C1 segment of cervical spinal cord (tissue), 14 donors: ENCODE measurements at places on chromosomes 7 and 10.
A peak's percentile ranks its signal among the peaks of the same experiment; 100 is the strongest.

DNA sequence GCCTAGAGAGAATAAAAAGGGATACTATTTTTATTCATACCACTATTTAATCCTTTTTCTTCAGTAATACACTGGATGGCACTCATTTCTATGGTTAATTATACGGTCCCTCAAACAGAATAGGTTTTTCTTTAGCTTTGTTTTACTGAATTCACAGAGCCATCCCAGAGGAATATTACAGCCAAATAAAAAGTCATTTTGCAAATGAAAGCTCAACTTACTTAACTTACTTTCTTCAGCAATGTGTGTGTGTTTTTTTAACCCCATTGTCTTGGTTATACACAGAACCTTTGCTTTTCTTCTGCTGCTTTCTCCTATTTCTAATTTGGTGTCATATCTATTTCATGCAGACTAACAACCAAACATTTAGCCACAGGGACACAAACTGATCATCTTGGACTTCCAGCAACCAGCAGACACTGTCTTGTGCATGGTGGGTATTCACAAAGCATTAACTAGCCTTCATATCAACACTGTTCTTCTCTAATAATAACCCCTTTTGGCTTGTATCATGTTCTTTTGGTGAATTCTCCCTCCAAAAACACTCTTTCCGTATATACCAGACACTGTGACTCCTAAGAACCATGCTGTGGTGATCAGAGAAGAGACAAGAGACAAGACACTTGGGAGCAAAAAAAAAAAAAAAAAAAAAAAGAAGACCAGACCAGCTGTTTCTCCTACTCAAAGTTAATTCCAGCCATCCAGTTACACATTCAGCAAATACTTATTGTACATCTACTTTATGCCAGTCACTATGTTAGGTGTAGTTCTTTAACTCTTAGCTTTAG is 40.4 kb downstream of the PIP4K2A start:
- no peak for DNase-seq

- no peak for DNase-seq
Observed at GRCh38 chr7:159115601-159116501, 28.8 kb downstream of the VIPR2 start.

DNA sequence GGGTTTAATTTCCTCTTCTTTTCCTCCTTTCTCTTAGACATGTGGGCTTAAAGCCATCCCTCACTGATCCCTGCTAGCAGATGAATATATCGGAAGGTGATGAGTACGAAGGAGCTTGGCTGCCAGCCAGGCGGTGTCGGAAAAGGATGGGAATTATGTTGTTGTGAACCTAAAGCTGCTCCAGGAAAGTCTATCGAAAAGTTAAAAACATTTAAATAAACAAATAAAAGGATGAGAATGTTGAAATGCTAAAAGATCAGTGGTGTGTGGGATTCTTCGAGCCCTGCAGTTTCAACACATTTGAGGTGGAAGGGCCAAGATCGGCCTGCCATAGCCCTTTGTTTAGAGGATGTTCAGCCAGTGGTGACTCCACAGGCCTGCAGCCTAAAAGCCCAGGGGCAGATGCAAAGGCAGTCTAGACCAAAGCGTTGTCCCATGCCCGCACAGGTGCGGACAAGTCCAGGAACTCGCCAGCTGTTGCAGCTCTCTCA is 107.9 kb downstream of the JCAD start:
- no peak for DNase-seq

DNA sequence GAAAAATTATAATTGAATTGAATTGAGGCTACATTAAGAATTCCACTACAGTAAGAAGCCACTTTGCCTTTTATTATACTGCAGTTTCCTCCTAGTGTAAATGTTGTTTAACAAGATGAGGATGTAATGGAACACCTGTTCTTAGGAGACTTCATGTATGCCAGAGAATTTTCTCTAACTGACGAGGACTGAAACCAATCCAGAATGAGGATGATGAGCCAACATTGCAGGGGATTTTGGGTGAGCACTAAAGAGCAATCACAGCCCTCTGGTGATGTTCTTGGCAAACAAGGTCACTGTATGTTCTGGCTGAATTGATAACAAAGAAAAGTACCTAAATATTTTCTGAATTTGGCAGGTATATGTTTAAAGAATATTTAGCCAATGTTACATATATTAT is 60.9 kb downstream of the RELN start:
- DNase-seq: no peak

GRCh38 chr7:152402384-152403250 is 33.2 kb downstream of the KMT2C start:
- no peak for DNase-seq

DNA sequence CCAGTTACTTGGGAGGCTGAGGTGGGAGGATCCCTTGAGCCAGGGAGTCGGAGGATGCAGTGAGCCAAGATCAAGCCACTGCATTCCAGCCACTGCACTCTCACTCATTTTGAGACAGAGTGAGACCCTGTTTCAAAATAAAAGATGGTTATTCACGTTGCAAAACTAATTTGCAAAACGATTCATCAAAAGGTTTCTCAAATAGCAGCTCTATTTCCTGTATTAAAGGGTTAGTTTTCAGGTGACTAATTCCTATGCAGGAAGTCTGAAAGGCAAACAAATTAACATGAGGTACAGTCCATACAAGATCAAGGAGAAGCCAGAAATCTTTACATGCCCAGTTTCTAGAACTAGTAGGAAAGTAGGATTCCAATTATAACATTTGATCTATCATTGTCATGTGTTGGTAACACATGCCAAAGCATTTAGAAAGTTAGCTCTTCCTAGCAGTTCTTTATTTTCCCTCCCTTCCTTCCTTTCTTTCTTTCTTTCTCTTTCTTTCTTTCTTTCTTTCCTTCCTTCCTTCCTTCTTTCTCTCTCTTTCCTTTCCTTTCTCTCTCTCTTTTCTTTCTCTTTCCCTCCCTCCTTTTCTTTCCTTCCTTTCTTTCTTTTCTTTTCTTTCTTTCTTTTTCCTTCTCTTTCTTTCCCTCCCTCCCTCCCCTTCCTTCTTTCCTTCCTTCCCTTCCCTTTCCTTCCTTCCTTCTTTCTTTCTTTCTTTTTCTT is 49.3 kb downstream of the DENND2A start:
- no peak for DNase-seq

DNA sequence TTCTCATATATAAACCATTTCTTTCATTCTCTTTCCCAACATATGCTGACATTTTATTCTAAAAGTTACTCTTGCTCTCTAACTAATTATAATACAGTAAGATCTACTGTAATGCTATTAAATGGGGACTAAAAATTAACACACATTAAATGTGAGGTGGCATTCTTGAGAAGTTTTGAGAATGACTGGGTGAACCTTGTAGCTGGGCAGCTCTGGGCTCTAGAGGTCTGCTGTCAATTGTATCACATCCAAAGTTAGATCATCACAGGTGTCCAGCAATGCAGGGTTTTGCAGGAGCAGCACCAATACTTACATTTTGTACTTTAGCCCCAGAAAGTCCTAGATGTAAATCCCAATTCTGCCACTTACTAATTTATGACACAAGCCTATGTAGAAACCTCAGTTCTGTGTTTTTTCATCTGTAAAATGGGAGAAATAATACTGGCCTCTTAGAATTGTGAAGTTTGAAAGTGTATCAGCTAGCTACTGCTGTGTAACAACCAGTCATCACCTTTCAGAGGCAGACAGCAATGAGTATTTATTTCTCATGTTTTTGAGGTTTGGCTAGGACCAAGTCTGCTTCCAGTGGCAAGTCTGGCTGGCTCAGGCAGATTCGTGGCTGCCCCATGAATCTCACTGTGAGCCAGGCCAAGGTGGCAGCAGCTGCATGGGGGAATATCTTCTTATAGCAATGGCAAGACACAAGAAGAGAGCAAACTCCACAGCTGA is 79.6 kb upstream of the EMX2 start:
- no peak for DNase-seq

DNA sequence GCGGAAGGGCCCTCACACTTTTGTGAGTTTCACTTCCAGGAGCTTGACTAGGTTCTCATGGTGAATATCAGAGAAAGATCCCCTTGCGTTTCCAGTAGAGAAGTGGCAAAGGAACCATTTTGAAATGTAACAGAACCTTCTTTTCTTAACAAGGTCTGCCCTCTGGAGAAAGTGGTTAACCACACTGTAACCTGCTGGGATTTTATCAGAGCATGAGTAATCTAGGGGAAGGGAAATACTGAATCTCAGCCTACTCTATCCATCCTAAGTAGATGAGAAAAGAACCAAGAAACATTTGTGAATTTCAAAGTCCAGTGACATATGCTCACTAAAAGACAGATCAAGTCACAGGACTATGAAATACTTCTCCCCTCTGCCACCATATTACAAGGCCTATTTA is 235.5 kb downstream of the ZEB1 start:
- no peak for DNase-seq

DNA sequence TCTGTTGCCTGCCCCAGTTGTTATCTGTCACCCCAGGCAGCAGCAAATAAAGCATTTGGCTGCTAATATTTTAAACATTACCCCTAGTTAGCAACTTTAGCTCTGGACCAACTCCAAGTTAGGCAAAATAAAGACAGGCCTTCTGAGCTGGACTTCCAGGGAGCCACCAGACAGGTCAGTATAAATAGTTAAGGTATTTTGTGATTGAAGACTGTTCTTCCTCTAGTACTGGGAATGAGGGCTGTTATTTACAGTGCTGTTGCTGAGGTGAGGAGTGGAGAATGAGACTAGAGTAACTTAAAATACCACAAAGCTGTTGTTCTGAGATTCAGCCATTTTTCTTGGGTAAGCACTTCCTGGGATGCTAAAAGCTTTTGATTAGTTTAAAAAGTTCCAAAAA is 40.1 kb downstream of the ZNF518A start:
- no peak for DNase-seq

DNA sequence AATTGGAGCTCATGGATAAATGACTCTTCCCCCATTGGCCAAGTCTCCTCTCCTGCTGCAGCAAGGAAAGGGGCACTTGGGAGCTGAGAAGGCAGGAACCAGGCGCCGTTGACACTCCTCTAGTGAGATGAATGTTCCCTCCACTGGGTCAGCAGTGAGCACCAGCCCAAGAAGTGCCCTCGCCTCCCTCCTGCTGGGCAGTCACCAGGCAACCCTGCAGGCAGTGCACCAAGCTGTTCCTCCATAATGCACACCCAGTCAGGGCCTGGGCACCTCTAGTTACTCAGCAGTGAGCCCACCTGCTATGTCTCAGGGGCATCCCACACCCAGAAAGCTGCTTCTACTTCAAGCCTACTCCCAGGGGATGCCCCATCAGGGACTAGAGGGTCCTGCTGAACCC is 84.3 kb downstream of the KCNMA1 start:
- no peak for DNase-seq

- DNase-seq: no peak
Observed at GRCh38 chr10:106515206-106515790, 649.2 kb downstream of the SORCS1 start.

- DNase-seq: no peak
Observed at GRCh38 chr7:55056577-55057480, 38.0 kb downstream of the EGFR start.

DNA sequence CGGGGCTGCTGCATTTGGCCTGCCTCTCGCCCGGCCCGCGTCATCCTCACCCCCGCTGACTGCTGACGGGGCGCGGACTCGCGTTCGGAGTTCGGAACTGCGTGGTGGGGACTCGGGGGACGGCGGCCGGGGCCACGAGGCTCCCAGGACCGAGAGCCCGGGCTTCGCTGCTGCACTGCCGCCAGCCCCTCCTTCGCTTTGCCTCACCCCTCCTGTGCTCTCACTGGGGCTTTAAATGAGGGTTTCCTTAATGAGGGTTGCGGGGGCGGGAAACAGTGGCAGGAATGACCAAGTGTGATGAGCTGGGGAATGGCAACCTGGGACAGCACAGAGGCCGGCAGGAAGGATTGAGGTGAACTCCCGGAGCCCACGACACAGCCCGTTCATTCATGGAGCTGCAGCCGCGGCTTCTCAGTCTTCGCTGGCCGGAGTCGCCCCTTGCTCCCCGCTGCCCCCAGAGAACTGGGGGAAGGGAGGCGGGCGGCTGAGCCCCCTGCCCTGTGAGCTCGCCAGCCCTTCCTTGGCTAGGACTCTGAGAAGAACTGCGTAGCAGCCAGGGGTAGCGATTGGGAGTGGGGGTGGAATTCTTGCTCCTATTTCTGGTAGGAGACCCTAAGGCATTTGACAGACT is 1.5 kb upstream of the LRRC4 start:
- DNase-seq: peak; percentile 64

GRCh38 chr10:60597513-60597912 is 180.8 kb upstream of the CDK1 start:
- no peak for DNase-seq

DNA sequence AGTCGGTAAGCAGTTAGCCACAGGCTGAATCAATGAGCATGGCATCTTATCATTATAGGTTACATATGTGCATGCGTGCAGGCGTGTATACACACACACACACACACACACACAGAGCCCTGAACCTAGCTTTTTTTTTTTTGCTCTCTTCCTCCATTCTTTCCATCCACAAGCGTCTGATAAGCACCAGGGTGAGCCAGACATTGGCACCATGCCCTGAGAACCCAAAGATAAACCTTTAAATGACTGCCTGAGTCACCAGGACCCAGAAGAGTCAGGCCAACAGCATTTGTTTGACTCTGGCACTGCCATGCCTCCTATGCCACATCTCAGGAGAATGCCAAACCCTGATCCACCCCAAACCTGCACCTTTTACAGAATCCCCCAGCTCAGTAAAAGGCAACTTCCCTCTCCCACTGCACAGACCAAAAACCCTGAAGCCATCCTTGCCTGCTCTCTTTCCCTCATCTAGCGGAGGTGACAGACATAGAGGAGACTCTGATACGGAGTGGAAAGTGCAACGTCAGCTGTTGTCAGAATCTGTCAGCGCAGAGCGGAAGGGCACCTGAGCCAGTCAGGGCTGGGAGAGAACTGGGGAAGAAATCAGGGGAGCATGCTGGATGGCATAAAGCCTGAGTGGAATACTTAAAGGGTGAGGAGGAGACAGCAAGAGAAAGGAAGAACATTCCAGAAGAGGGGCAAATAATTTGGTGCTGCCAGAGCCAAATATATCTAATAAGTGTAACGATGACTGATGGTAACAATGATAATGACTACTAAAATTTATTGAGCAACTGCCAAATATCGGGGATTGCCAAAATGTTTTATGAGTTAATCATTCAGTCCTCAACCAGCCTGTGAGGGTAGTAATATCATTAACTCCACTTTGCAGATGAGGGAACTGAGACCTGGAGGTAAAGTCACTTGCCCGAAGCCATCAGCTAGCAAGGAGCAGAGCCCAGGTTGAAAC is 3.2 kb downstream of the PARP12 start:
- no peak for DNase-seq
